ENCODE measurements at places on chromosomes 5 and 9.

GRCh38 chr9:130142641-130143040, 29.6 kb upstream of the NCS1 start:
- no peak for DNase-seq

- no peak for DNase-seq
These were observed 10.8 kb downstream of the COL27A1 start for GRCh38 chr9:114166103-114166470.

DNA sequence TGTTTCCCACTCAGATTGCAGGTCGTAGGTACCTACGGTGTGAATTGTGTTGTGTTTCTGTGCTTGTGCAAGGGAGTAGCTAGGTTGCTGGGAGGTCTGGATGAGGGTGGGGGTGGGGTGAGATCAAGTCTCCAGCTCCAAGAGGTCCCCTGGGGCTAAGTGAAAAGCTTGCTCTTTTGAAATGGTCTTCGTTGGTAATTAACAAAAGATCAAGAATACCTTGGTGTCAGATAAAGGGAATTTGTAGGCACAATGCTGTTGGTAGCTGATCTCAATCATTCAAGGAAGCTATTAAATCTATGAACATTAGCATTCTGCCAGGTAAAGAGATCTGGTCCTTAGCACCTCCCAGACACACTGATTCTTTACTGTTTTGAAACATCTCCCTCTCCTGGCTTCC, 928 bp upstream of the PCDHGC4 start:
- no peak for DNase-seq

DNA sequence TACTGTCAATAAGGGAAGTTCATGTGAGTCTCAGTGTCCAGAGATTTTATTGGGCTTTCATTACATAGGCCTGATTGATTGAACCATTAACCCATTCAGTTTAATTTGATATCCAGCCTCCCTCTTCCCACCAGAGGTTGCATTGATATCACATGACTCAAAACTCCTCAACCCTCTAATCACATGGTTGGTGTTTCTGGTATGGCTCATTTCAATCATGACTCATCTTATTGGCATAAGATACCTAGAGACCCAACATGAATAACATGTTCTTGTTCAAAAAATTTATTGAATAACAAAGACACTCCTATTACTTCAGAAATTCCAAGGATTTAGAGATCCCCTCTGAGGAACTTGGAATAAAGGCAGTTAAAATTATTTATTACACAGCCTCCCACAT, 982.2 kb downstream of the TLE1 start:
- DNase-seq: no peak

DNA sequence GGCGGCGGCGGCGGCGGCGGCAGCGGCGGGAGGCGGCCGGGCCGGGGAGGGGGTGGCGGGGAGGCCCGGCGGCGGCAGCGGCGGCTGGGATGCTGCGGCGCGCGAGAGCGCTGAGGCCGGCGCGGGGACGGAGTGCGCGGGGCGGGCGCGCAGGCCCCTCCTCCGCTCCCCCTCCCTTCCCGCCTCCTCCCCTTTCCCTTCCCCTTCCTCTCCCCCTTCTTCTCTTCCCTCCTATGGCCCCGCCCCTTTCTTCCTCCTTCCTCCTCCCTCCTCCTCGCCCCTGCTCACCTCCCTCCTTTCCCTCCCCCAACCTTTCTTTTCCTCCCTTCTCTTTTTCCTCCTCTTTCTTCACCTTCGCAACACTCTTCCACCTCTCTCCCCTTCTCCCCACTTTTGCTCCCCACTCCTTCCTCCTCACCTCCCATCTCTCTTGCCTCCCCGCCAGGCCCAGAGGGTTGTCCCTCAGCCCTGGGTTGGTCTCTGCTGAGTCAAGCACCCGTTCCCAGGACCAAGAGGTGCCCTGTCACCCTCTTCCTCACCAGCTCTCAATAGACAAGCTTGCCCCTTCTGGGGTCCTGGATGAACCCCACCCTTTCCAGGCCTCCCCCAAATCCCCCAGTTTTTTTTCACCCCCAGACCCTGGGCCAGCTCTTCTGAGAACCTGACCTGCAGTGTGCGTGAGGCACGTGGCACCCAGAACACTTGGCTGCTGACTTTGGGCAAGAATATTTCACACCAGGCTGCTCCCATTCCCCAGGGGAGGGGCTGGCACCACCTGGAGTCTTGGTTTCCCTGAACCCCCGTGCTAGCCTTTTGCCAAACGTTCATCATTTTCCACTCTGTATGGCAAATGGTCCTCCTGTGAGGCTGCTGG, at the start of gene SEMA4D:
Gene SEMA4D, minus strand, starts transcription at position 136 of the 874 bp plus-strand sequence. CDS start 92,657 bp downstream, outside the sequence.
- peak; percentile 68 for DNase-seq
